T-helper 1 cell (primary cell): ENCODE measurements at places on chromosomes 16 and 17.
A peak's percentile ranks its signal among the peaks of the same experiment; 100 is the strongest.

- DNase-seq = no peak
These were observed 16.7 kb upstream of the RASD1 start for GRCh38 chr17:17512866-17513265.

GRCh38 chr16:23836078-23836403, 258 bp downstream of the PRKCB start:
- no peak for DNase-seq

DNA sequence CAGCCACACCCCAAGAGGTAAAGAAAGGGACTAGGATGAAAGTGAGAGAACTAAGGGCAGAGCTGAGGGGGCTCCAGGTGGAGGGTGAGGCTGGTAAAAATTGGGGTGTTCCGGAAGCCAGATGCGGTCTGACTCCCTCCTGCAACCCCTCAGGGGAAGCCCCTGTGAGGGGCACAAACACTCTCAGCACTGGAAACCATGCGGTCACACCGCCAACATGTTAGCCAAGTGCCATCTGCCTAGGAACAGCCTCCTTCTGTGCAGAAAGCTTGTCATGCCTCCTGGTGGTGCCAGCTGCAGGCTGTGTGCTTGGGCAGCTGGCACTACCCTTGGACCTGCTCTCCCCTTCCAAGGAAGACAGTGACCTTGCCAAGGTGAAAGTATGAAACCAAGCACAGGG, 83.5 kb upstream of the RPL38 start:
- no peak for DNase-seq

DNA sequence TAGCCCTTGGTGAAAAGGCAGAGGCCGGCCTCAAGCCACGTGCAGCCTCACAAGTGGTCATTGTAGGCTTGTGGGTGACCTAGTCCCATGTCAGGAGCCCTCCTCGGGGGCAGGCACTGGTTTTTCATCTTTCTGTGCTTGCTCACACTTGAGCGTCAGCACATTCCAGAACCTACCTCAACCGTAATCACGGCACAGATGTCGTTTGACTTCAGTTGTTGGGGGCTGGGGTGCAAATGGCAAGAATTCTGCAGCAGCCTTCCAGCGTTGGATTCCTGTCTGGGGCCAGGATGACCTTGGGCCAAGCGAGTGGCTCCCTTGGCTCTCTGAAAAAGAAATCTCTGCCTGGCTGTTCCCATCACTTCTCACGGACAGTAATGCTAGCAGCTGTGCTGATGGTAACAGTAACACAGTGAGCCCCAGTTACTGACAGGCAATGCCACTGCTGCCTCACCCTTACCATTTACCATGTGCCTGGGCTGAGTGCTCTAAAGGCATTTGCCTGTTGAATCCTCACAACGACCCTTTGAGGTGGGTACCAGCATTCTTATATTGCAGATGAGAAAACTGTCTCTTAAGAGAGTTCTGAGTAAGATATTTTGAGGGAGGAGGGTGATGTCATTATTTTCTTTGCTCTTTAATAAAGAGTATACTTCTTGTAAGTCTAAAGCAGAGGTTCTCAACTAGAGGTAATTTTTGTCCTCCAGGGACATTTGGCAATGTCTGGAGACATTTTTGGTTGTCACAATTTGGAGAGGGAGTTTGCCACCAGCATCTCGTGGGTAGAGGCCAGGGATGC, 46.5 kb downstream of the KSR1 start:
- DNase-seq = no peak

GRCh38 chr16:997440-998051, 16.0 kb downstream of the SOX8 start:
- peak; percentile 46 for DNase-seq

- DNase-seq = no peak
These were observed 44.9 kb upstream of the BAHCC1 start for GRCh38 chr17:81350320-81350890.

GRCh38 chr17:30158896-30159625, 42.4 kb downstream of the NSRP1 start:
- no peak for DNase-seq

DNA sequence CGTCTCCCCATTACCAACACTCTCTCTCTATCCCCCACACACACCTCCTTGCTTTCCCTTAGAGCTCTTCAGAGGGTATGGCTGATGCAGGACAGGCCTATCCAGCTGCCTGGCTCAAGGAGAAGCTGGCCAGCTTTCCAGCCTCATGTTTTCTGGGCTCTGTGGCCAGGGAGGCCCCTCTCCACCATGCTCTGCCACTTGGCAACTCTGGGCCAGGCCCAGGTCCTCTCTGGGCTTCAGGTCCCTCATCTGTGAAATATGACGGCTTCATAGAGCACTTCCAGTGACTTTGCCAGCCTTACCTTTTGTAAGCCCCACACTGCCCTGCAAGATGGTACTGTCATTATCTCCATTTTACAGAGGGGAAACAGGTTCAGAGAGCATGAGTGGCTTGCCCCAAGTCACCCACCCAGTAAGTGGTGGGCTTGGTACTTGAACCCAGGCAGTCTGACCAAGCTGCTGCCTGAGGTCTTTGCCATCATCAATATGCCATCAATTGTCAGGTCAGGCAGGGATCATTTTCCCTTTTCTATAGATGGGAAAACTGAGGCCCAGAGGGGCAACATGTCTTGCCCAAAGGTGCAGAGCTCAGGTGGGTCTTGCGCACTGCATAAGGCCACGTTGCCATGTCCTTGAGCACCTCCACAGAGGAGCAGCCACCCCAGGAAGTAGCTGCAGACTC, 548 bp upstream of the ADGRG5 start:
- DNase-seq = no peak

DNA sequence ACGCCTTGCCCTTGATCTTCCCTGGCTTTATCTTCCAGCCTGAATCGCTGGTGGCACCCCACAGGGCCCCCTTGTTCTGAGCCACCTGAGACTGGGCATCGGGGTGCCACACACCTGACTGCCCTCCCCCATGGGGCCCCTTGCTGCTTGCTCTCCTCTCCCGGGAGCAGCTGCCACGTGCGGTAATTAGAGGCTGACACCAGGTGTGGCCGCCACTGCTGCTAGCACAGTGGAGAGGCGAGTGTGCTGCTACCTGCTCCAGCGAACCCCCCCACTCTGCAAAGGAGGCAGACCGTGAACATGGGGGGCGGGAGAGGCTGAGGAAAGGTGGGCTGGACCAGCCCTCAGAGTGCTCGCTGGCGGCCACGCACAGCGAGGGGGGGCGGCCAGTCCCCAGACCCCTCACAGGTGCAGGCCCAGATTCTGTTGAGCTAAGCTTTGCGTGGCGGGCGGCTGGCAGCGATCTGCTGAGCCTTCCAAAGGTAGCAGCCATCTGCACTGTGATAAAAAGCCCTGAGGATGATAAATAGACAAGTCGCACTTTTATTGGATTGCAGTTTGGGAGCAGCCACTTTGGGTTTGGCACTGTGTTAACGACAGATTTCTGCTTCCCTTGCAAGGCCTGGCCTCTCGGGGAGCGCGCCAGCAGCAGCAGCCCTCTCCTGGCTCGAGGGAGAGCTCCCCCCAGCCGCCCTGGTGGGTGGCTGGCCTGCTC, 167.9 kb upstream of the GSE1 start:
- no peak for DNase-seq

- DNase-seq = no peak
These were observed 93.6 kb upstream of the KCNJ16 start for GRCh38 chr17:69981441-69981840.

DNA sequence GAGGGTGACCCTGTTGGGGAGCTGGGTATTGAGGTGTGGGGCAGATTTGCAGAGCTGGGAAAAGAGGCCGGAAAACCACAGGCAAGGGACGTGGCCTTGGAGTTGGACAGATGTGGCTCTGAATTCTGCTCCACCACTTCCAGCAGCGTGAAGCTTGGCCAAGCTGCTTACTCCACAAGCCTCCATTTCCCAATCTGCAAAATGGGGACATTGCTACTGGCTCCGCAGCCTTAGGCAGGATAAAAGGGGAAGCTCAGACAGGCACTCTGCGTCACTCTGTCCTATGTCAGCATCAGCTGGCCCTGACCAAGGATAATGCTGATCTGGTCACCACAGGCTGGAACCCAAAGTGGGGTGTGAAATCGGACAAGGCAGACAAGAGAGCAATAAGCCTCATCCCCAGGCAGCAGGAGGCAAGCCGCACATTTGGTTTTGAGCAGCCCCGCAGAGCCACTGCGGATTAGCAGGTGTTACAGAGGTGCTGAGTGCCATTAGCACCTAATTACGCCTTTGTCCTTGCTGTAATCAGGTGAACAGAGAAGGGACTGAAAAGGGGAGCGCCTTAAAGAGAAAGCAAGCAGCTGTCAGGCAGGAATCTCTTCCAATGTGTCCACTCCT, 54.8 kb downstream of the SDK2 start:
- no peak for DNase-seq

- DNase-seq = no peak
These were observed 8.1 kb downstream of the FASN start for GRCh38 chr17:82089723-82090548.

DNA sequence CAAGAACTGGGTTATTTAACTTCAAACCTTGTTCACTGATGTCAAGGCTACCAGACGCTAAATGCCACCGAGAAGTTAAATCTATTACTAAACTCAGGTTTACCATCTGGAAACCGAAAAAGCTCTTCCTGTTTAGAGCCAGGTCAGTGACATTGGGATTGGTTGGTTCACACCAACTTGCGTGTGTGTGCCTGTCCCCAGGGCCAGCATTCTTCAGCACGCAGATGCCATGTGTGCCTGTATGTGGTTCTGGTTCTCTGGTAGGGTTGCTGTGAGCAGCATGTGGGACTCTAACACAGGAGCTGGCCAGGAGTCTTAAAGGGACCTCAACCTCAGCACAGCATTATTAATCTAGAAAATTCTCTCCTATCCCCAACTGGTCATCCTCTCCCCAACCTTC, 18.1 kb upstream of the TBX2 start:
- no peak for DNase-seq

GRCh38 chr17:17086585-17086984, 44.3 kb downstream of the MPRIP start:
- DNase-seq = no peak

DNA sequence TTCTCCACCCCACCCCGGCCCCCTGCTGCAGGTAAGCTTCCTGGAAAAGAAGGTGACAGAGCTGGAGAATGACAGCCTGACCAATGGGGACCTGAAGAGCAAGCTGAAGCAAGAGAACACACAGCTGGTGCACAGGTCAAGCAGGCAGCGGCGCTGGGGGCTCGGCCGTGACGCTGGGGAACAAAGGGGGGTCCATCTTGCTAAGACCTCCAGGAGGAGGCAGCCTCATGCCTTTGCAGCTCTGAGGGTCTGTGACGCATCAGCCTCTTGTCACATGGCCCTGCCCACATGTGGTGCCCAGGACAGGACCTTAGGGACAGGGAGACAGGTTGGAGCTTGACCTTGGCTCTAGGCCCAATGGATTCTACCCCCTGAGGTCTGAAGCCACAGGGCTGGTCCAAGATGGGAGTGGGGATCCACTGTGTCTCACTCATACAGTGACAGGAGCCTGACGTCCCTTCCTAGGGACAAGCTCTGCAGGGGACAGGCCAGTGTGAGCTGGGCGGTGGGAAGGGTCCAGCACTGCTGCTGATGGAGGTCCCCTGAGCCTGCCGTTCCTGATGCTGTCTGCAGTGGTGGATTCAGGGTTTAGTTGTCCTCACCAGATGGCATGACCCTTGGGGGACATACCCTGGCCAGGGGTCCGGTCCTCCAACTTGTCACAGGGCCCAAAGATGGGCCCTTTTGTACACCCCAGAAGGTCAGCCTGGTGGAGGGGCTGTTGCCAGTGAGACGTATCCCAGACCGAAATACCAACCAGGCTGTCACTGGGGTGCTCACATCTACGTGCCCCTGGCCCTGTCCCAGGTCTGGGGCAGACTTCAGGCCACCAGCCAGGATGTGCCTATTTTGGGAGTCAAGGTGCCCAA, 132.6 kb downstream of the RAB11FIP4 start:
- no peak for DNase-seq

DNA sequence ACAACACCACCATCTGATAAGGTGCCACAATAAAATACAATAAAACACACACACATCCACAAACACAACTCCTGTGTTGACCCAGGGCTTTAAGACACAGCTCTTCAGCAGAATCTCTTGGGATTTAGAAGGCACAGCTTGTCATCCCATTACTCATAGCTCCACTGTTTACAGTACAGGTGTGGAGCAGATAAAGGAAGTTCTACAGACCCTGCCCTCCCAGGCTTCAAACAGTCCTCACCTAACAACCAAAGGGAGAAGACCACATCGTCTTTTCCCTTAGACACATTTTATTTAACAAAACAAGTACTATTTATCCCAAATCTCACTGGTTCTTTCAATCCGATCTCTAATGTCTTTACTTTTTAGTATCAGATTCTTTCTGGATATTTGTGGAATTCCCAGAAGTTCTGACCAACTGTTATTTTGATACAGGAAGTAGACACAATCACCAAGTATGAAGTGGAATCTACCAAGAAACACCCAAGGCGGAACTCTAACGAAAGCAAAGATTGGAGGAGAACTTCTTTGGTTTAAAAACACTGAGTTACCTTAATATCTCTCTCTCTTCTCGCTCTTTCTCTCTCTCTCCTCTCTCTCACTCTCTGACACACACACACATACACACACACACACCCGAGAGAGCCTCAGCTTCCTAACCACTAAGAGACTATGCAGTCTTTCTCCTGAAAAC, 46.1 kb downstream of the CYTH1 start:
- no peak for DNase-seq

DNA sequence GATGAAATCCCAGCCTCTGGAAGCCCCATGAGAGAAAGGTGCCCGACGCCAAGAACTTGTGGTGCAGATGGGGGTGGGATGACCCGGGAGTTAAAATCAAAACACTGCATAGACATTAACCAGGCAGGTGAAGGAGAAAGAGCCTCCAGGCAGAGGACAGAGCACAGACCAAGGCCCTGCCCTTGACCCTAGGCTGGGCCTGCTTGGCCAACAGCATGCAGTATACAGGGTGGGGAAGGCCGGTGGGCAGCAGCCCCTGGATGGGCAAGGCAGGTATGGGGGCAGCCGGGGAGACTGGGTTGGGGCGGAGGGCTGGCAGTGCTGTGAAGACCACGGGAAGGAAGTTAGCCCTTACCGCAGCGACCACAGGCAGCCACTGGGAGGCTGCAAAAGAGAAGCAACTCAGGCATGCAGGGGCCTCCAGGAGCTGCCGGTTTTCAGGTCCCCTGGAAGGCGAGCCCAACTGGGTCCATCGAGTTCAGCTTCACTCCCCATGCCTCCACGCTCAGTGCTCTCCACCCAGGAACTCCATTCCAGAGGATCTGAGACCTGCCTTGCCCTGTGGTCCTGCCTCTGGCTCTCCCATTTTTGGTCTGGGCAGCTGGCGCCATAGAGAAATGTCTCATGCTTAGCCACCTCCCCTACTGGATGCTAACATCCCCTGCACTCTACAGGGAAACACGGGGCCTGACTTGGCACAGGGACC, 81.2 kb downstream of the C16orf95 start:
- DNase-seq = peak; percentile 58

GRCh38 chr17:21058098-21058893, 15.5 kb upstream of the USP22 start:
- no peak for DNase-seq

- DNase-seq = no peak
These were observed 79.0 kb downstream of the C16orf78 start for GRCh38 chr16:49452578-49452977.
